Naive B cell (primary cell): ENCODE measurements at places on chromosomes 12 and 14. TPM values are rescaled to one million over a fixed set of nuclear protein-coding genes. Genes with fewer than 3 reads are reported as not detected.

PA2G4 gene
- 126 TPM for polyA plus RNA-seq

KRT6A gene
- polyA plus RNA-seq = not detected

RERG gene
- polyA plus RNA-seq = not detected

RAPGEF3 gene
- 0.50 TPM for polyA plus RNA-seq

ZC3H10 gene
- 7.8 TPM for polyA plus RNA-seq

DNA sequence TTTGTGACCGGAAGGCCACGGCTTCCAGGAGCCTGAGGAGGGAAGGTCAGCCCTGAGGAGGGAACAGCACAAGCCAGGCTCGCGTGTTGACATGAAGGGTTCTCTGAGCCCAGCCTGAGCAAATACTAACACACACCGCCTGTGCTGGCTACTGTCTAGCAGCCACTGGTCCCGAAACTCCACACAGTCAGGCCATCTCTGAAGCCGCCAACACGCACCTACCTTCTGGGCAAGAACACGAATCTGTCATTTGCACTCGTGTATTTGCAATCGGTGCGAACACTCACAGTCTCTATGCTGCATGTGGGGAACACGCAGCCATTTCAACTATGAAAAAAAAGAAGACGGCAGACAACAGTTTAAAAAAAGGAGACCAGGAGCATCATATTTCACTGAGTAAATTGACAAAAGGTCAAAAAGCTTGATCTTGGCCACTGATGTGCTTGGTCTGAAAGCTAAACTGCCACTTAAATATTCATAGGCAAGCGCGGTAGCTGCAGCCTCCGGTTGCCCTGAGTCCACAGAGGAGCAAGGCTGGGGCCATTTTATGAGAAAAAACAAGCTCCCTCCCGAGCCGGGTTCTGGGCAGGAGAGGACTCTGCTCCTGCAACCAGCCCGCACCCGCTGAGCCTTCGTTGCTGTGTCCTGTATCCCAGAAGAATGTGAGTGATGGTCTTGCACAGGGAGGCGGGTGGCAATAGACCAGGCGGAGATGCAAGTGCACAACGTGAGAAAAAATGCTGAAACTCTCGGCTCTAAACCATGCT lies 57.8 kb downstream of the RIMBP2 start:
- no peak for DNase-seq

GRCh38 chr12:102653406-102653805 lies 173.0 kb upstream of the IGF1 start:
- DNase-seq = no peak

DNA sequence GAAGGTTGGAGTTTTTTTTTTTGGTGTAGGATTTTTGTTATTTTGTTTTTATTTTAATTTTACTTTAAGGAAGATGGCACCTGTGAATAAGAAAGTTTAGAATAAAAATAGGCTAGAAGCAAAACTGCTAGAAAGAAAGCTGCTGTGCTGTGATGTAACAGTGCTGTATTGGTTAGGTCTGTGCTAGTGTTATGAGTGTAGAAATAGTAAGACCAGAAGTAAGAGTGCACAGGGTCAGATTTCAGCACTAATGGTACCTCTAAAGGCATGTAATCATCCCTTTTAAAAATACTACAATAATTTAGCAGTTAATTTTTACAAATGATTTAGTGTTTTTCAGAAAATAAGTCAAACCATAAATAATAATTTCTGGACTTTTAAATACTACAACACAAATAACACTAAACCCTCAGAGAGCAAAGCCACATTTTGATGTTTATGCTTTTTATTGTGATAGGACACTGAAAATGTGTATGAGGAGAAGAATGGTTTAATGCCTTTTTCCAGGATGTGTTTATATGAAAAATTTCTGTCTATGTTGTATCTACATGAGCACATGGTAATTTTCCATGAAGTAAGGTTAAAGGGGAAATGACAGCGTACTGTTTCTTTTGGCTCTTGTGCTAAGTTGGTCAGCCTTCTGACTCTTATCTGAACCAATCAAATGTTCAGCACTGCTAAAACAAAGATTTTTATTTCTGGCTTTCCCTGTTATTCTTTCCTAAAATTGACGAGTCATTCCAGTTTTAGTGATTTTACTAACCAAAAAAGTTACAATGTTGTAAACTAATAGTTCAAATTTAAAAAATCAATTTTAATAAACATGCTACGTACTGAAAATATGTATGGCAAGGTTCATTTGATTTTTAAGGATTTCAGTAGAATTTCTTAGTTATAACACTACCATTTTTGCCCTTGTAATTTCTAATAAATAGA lies 96.1 kb downstream of the PPHLN1 start:
- no peak for DNase-seq

DNA sequence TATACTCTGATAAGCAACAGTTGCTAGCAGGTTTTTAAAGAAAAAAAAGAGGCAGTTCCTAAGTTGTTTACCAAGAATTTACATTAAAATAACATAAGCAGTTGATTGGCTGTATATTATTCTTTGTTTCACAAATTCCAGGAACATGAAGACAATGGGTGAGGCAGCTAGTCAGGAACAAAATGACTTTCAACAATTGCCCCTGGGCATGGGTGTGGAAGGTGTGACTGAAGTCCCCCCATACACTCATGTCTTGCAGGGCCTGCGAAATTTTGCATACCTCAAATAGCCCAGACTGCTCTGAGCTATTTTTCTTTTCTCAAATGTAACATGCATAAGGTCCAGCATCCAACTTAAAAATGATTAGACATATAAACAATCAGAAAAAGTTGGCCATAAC lies 267.2 kb upstream of the DIO3 start:
- DNase-seq = no peak

DNA sequence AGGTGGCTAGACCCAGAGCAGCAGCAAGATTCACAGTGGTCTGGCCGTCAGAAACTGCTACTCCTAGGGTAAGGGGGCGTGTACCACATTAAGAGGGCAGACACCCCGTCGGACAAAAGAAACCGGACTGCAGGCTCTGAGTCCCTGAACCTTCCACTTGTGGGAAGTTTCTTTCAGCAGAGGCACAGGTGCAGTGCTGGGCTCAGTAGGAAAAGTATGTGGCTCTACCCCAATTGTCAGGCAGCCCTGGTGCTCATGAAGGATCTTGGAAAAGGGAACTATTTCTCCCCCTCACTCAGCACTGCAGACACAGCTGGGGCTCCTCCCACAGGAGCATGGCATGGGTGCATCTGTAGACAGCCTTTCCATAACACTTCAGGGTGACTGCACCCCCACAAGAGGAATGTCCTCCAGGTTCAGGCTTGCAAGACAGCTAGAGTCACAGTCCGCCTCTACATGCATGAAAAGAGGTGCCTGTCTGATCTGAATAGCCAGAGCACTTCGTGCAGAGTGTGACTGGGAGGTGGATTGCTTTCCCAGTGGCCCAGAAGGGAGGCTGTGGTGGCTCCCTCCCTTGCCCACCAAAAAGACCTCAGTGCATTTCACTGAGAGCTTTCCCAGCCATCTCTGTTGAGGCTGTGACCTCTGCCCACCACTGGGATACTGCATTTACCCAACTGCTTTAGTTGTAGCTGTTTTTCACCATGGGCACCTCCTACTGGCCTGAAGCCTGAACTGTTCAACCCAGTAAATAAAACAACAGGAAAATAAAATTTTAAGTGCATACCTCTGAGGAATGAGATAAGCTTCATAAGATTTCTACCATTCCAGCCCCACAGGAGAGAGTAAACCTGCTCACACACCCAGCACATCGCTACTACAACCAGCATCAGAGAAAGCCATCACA lies 14.2 kb downstream of the CEP128 start:
- no peak for DNase-seq

DNA sequence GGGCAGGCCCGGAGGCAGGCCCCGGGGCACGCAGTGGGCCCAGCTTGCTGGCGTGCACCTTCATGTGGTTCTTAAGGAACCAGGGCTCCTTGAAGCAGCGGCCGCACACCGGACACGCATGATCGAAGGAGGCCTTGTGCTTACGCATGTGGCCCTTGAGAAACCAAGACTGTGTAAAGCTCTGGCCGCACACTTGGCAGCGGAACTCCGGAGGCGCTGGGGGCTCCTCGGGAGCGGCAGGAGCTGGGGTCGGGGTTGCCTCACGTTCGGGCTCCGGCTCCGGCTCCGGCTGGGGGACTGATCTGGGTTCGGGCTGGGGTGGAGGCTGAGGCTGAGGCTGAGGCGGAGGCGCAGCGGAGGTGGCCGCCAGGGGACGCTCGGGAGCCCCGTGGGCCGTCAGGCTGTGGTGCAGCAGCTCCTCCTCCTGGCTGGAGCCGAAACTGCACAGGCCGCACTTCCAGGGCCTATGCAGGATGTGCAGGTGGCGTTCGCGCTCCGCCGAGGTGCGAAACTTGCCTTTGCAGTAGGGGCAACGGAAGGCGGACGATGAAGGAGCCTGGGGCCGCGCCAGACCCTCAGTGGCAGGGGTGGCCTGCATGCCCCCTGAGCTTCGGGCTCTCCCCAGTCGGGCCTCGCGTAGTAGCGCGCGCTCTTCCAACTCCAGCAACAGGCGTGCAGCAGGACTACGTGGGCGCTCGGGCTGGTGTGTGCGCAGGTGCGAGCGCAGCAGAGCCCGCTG lies 6.0 kb downstream of the ZNF219 start:
- DNase-seq = peak; percentile 85

DNA sequence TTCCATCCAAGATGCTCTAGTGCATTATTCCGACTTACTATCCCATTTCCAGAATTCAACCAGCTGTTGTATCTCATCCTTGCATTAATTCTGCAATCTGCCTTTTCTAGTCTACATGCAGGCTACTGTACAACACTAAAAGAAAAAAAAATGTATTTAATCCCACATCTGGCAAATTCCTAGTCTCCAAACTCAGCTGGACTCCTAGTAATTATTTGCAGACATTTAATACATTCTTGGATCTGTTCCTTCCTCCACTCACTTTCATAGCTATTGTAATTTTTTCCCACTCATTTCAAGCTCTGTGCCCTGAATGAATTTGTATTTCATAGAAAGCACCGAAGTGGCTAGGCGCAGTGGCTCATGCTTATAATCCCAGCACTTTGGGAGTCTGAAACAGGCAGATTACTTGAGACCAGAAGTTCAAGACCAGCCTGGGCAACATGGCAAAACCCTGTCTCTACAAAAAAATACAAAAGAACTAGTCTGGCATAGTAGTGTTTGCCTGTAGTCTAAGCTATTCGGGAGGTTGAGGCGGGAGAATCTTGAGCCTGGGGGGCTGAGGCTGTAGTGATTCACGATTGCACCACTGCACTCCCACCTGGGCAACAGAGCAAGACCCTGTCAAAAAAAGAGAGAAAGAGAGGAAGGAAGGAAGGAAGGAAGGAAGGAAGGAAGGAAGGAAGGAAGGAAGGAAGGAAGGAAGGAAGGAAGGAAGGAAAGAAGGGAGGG lies 39.5 kb upstream of the YAF2 start:
- no peak for DNase-seq

- DNase-seq = peak; percentile 59
Observed at GRCh38 chr12:46266382-46266791, 2.5 kb downstream of the SLC38A1 start.
